Naive B cell (primary cell): ENCODE measurements at places on chromosomes 2 and 18. TPM values are rescaled to one million over a fixed set of nuclear protein-coding genes. Genes with fewer than 3 reads are reported as not detected.

GPR55 gene
- polyA plus RNA-seq = not detected

LOXHD1 gene
- polyA plus RNA-seq = not detected

MAP2 gene
- 5.6 TPM for polyA plus RNA-seq

FAM124B gene
- polyA plus RNA-seq = 0.38 TPM

SKOR2 gene
- not detected for polyA plus RNA-seq

TMEM169 gene
- 0.38 TPM for polyA plus RNA-seq

IGFBP5 gene
- polyA plus RNA-seq = not detected

SLC5A7 gene
- polyA plus RNA-seq = not detected

OSBPL1A gene
- polyA plus RNA-seq = 3.6 TPM

PGAP1 gene
- not detected for polyA plus RNA-seq

FAM237A gene
- not detected for polyA plus RNA-seq

FBXO48 gene
- polyA plus RNA-seq = 0.38 TPM

TFCP2L1 gene
- polyA plus RNA-seq = not detected

REG1A gene
- polyA plus RNA-seq = not detected

SDC1 gene
- not detected for polyA plus RNA-seq

MARS2 gene
- 7.1 TPM for polyA plus RNA-seq

CCDC121 gene
- 1.8 TPM for polyA plus RNA-seq

MATN3 gene
- not detected for polyA plus RNA-seq

RGPD3 gene
- 0.05 TPM for polyA plus RNA-seq

PPIL3 gene
- polyA plus RNA-seq = 47.1 TPM

COL3A1 gene
- polyA plus RNA-seq = not detected

SGPP2 gene
- not detected for polyA plus RNA-seq

CCDC138 gene
- polyA plus RNA-seq = 6.6 TPM

HOXD10 gene
- polyA plus RNA-seq = not detected

APCDD1 gene
- polyA plus RNA-seq = 0.44 TPM

IKZF2 gene
- polyA plus RNA-seq = 5.4 TPM

ABCB11 gene
- not detected for polyA plus RNA-seq

NDC80 gene
- 2.7 TPM for polyA plus RNA-seq

GRB14 gene
- polyA plus RNA-seq = 0.20 TPM

IL36RN gene
- not detected for polyA plus RNA-seq

SNORC gene
- not detected for polyA plus RNA-seq

IL36G gene
- polyA plus RNA-seq = not detected
